Right renal cortex interstitium (tissue), 3 donors: ENCODE measurements at places on chromosomes 1 and 21.

- no peak for DNase-seq
Measured at GRCh38 chr1:180778782-180779398, 133.8 kb upstream of the KIAA1614 start.

GRCh38 chr1:72846476-72847278 lies 564.3 kb upstream of the NEGR1 start:
- DNase-seq: no peak

DNA sequence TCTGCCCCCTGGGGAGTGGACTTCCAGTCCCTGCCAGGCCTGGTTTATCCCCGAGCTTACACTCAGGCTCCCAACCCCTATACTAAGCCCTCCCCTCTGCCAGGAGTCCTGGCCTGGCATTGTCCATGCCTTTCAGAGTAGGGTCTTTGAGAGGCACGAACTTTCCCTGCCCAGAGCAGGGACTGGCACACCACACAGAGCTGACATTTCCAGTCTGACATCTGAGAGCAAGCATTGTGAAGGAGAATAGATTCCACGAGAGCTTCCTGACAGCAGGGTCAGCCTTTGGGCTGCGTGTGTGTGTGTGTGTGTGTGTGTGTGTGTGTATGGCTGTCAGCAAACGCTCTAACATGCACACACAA lies 59.5 kb upstream of the LAPTM5 start:
- DNase-seq: no peak

DNA sequence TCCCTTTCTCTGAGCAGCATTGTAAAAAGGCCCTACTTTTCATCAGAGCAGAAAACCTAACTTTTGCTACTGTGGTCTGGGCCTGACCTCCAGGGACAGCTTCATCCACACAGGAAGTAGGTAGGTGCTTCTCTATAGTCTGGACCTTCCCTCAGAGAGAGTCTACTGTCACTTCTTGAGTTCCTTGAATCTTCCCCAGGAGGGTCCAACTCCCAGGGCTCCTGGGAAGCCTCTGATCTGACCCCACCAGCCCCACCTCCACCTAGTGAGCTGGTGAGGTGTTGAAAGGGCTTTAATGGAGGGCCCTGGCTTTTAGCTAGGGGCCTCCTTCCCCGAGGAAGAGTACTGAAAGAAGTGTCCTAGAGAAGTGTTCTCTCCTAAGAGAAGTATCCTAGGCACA lies 2.7 kb upstream of the VANGL2 start:
- no peak for DNase-seq

- DNase-seq: no peak
Measured at GRCh38 chr1:42618866-42619265, 39.4 kb upstream of the PPIH start.

- no peak for DNase-seq
Measured at GRCh38 chr1:115262886-115263285, 75.2 kb downstream of the NGF start.

GRCh38 chr1:53375440-53375839 lies 47.6 kb upstream of the LRP8 start:
- DNase-seq: no peak

DNA sequence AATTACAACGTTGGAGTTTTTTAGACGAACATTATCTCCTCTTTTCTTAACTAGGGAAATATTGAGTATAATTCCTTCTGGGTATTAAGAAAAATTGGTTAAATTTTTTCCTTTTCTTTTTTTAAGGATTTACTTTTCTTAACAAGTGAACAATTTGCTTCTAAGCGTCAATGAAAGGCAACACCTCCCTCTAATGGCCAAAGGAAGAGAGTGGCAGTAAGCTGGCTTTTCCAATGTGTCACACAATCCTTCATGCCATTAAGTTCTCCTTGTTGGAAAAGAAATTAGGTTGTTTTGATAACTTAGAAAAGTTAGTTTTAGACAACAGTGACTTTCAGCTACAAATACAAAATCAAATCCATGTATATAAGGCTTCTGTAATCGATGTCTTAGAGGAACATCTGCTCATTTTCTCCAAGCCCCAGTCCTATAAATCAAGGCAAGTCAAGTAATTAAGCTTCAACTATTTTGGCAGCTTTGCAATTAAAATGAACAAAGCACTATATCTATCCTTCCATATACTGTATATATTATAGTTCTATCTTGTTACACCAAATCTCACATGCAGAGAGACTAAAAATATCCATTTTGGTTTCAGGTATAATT lies 62.8 kb downstream of the EDEM3 start:
- peak; percentile 25 for DNase-seq

- DNase-seq: no peak
Measured at GRCh38 chr1:27590917-27591508, 12.9 kb downstream of the AHDC1 start.

GRCh38 chr1:157739229-157739901 lies 37.6 kb downstream of the FCRL2 start:
- DNase-seq: no peak

GRCh38 chr21:32368386-32368785 lies 24.4 kb downstream of the URB1 start:
- DNase-seq: no peak

DNA sequence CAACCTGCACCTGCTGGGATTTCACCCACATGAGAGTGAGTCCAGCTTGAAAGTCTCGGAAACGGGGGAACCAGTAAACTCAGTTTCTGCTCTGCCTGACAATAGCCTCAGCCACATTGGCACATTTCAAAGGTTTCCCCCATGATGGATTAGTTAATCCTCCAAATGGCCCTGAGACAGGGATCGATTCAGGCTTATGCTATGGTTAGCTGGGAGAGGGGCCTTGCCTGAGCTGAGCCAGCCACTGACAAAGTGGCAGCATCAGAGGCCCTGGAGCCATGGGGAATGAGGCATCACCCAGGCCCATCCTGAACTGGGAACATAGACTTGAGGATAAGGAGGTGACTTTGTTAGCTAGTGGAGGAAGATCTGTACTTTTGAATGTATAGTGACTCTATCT lies 2.9 kb upstream of the CLSTN1 start:
- DNase-seq: no peak

DNA sequence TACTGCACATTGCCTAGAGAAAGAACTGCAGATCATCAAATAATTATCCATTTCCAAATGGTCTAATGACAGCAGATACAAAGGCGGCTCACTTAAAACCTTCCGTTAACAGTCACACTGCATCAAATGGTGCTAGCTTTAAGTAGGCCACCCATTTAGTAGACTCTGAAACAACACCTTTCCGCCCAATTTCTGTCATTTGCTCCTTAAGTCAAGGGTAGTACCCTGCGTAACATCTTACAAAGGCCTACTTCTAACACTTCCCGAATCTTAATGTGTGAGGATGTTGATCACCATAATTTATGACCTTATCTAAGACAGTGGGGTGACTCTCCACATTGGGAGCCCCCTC lies 692 bp upstream of the RALGPS2 start:
- no peak for DNase-seq

DNA sequence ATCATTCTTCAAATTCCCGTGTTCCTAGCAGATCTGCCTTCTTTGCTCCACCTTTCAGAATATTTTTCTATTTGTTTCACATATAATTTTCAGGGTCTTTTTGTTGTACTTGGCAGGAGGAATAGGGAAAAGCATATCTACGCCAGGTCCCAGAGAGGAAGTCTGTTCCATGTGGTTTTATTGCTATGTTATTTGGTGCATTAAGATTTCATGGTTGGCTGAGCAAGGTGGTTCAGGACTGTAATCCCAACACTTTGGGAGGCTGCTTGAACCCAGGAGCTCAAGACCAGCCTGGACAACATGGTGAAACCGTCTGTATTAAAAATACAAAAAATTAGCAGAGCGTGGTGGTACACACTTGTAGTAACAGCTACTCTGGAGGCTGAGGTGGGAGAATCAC lies 36.1 kb downstream of the COL6A1 start:
- DNase-seq: no peak

GRCh38 chr1:205600085-205600484 lies 31.7 kb downstream of the ELK4 start:
- no peak for DNase-seq

DNA sequence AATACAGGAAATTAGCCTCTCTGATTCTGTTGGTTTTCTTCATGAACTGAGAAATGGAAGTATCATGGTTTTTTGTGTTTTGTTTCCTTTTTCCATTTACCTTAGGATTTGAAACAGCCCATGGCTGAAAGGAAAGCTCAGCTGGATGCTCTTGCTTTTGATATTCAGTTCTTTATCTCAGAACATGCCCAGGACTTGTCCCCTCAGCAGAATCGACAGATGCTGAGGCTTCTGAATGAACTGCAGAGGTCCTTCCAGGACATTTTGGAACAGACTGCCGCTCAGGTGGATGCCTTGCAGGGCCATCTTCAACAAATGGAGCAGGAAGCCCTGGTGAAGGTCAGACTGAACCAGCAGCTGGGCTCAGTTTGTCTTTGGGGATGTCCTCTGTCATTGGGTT lies 142.4 kb downstream of the MACF1 start:
- no peak for DNase-seq

GRCh38 chr21:46157987-46158451 lies 2.6 kb upstream of the FTCD start:
- DNase-seq: no peak

DNA sequence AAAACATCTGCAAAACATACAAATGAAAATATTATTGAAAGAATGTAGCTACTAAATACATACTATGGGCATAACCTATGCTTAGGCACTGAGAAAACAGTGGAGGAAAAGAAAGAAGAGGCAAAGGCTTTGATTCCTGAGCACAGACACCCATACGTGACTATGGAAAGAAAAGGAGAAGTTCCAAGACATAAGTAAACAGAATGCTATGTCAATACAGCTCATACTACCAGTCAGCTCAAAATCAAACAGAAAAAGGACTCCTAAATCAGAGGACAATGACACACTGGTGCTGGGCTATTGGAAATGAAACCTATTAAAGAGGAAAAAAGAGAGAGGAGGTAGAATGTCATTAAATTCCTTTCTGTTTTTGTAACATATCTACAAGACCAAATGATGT lies 225.4 kb downstream of the SMYD3 start:
- DNase-seq: no peak

GRCh38 chr1:47918257-47918867 lies 78.8 kb downstream of the TRABD2B start:
- DNase-seq: no peak

GRCh38 chr1:155968670-155969069 lies 9.7 kb downstream of the ARHGEF2 start:
- no peak for DNase-seq

GRCh38 chr1:111746614-111746999 lies 7.4 kb upstream of the INKA2 start:
- DNase-seq: no peak

DNA sequence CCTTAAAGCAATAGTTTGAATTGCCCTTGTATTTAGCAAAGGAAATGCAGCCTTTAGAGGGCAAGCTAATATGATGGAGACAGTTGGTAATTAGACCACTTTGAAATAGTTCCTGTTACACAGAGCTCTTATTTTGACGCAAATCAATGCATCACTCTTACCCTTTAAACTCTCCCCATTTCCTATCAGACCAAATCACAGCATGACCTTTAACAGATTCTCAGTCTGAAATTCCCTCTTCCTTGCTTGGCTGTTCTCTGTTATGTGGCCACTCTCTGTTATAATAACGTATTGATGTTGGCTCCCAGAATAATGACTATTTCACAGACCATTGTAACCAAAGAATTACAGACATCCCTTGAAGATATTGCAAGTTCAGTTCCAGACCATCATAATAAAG lies 66.9 kb upstream of the NGF start:
- DNase-seq: no peak

GRCh38 chr1:245014247-245015029 lies 140.3 kb upstream of the KIF26B start:
- DNase-seq: no peak

DNA sequence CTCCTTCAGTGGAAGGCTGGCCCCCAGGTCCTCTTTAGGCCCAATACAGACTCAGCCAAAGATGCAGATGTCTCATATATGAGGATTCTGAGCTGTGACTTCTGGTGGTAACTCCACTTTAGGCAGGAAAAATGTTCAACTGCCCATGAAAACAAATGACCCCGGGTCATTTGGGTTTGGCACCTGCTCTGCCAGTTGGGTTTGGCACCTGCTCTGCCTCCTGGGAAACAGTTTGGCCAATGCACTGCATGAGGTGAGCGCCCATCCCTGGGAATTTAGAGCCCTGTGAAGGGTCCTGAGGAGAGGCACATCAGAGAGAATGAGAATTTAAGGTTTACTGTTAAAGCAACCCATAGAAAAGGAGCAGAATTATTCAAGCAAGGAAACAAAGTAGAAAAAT lies 45.3 kb downstream of the B3GALT5 start:
- DNase-seq: no peak

DNA sequence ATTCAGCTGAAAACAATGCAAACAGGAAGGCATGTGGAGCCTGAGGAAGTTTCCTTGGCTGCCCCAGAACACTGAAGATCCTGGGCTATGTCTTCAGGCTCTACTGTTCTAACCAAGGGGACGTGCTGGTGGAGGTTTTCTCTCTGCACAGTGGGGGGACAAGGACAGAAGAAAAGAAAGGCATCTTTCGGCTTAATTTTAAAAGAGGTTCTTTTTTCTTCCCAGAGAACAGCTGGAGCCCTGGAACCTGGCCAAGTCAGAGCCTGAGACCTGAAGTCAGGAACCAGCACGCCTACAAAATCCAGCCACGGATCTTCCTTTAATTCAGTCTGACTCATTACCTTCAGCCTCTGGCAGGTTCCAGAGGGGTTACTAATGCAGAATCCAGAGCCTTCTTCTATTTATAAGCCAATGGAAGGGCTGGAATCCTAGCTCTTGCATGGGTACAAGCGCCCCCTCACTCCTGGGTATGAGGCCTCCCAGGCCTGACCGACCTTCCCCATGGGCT lies 19.8 kb downstream of the CTNNBIP1 start:
- no peak for DNase-seq

DNA sequence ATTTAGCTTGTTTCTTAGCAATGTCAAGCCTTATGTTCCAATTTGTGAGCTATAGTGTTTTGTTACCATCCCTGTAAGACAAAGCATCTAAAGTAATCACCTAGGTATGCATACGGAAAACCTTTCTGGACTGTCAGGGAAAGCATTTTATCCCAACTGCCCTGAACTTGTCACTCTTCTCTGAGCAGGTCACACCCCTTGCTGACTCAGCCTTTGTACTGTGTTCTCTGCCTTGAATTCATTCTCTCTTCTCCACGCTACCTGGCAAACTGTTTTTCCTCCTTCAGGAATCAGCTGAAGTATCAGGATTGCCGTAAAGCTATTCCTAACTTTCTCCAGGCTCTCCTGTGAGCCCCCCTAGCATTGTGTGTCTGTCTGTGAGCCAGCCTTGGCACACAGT lies 54.2 kb downstream of the PBX1 start:
- no peak for DNase-seq

DNA sequence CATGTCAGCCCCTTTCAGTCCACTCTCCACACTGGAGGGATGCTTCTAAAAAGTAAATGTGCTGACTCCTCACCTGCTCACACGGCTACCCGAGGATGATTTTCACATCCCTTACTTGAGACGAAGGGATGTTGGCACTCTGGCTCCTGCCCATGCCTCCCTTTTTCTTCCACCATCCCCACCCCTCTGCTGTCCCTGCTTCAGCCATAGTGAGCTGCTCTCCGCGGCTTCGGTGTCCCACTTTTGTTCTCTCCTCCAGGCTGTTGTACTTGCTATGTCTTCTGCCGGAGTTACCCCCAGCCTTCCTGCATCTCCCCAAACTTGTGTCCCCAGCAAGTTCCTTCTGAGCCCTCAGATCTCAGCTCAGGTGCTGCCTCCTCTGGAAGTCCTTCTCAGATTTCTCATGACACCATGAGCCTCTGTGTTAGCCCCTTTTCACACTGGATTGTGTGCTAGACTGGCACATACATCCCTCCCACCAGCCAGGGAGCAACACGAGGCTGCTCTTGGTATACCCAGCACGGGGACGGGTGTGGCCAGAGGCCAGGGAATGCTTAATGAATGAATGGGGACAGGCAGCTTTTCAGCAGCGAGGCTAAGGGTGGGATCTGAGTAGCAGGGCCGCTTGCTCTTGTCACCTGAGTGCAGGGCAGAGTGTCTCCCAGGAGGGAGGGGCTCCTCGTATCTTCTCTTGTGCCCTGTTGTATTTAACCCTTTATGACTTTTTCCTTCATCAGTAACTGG lies 1.3 kb downstream of the ACOT11 start:
- no peak for DNase-seq
